ENCODE measurements at places on chromosomes 11 and 22.

DNA sequence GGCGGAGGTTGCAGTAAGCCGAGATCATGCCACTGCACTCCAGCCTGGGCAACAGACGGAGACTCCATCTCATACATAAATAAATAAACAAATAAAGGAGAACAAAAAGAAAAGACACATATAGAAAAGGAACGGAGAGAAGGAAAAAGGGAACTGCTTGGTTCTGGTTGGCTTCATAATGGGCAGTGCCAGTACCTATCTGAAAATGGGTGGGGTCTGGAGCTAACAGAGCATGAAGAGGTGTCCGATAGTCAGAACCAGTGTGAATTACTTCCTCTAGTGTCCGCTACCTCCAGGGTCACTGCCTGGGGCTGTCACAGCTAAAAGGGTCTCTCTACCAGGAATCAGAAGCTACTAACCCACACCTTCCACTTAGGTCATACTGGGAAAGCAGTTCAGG, 27.2 kb upstream of the TTC28 start:
- no peak for DNase-seq

DNA sequence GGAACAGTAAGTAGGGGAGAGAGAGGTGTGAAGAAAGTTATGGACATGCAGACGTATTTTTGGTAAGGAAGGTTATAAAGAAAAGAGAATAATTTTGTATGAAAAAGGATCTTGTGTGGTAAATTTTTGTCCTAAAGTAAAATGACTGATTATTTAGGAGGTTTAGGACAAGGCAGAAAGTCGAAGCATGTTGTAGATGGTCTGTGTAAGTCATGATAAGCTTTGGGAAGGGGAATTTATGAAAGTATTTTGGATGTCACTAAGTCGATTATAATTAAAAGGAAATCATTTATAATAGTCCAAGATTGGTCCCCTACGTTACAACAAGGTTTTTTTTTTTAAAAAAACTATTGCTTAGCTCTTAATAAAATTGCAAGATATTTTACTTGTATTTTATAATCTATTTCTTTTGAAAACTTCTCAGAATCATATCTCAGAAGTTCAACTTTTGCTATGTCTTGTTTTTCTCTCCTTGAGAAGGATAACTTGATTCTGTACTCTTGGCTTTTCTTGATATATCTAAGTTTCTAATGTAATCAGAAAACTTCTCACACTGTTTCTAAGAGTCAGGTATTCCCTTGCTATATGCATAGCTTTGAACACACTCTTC, 10.9 kb upstream of the CABP2 start:
- DNase-seq = no peak

DNA sequence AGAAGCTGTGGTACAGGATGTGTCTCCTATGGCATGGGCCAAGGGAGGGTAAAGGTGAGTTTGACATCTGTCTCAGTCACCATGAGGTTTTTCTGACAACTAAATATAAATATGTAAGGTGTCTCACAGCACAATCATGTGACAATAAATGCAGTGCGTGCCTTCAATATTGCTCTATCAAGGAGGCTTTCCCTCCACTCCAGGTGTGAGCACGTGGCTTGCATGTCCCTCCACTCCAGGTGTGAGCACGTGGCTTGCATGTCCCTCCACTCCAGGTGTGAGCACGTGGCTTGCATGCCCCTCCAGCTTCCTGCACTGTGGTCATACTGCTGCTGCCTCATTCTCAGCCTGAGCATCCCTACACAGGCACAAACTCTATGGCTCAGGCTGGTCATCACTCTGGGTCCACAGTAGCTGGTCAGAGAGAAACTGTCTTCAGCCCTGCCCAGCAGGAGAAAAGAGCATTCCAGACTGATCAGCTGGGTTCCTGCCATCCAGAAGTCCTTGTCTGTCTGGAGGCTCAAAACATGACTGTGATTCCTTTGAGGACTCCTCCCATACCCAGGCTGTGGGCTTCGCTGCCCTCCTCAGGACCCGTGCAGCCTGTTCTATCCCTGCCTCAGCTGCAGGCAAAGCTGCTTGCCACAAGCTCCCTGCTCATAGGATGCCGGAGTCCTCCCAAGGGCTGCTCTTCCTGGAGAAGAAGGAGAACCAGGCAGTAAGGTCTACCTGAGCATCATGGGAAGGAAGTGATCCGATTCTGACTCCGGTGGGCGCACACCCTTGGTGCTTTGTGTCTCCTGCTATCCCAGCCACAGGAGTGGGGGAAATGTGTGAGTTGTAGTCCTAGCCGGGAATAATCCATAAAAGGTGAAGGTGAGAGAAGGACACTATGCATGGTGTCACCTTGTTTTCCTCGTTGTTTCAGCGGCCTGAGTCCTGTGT, 33.4 kb upstream of the VPREB1 start:
- no peak for DNase-seq

- no peak for DNase-seq
Observed at GRCh38 chr22:31627223-31627731, 34.7 kb downstream of the PISD start.

DNA sequence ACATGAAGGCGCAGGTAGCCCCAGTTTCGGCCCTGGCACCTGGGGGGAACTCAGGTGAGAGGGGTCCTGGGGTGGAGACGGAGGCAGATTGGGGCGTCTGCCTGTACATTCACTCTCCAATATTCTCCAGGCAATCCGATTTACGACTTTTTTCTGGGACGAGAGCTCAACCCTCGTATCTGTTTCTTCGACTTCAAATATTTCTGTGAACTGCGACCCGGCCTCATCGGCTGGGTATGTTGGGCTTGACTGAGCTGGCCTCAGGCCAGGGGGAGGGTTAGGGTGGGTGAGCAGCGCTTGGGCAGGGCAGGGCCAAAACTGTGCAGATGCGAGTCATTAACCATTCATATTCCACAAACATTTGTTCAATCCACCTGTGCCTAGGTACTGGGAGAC, 1.7 kb downstream of the TM7SF2 start:
- DNase-seq = no peak

Data from NCI-H524 (cell line).